ENCODE measurements at places on chromosomes 5 and 9.
A peak's percentile ranks its signal among the peaks of the same experiment; 100 is the strongest.

- no peak for DNase-seq
These were observed 31.2 kb upstream of the CEP120 start for GRCh38 chr5:123454259-123454911.

GRCh38 chr5:38518341-38518740 lies 38.1 kb downstream of the LIFR start:
- DNase-seq, result no peak

DNA sequence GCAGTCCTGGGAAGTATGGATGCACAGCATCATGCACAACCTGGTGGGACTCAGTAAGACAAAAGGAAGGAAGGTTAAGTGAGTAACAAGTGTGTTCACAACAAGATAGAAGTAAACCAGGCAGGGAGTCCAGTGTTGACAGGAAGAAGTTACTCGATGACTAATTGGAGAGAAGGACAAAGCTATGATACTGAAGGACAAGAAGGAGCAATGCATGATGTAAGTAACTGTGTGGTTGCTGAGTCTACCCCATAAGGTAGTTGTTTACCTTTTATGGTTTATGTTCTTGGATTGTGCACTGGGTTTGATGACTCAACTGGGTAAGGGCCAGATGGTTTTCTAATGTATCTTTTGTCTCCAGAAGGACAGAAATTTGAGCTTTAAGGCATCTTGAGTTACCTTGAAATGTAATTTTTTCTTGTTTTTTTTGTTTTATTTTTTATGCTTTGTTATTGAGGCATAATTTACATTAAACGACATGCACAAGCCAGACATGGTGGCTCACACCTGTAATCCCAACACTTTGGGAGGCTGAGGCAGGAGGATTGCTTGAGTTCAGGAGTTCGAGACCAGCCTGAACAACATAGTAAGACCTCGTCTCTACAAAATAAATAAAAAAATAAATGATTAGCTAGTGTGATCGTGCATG lies 89.2 kb upstream of the CAST start:
- DNase-seq, result no peak

DNA sequence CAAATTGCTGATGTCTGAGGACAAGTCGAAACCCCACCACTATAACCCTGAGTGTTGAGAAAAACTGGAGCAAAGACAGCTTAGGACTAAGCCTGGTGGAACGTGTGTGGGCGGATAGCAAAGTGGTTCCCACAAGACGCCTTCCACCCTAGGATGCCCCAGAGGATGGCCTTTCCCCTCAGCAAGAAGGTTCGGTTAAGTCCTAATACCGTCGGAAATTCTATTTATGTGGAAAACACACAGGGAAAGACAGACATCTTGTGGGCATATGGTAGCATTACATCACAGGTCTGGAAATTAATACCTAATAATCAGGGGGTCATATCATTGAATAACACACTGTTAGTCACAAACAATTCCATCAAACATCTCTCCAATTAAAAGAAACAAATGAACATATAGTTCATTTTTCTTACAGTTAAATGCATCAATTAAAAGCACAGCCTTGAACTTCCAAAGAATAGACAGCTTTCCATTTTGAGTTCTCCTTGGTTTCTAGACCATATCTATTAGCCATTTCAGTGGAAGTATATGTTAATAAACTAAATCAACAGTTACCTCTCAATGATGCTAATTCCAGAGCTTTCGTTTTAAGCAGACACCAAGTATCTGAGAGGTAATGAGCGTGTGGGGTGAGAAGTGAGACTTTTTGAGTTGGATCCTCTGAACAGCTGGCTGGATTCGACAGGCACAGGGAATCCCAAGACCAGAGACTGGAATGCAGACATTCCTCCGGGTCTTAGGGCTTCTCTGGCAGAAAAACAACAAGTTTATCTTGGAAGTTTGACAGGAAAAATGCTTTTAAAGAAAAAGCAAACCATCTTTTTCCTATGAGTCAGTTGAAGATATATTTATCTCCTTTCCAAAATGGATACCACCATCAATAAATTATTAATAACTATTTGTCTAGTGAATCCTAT lies 2.9 kb upstream of the ICE1 start:
- peak; percentile 44 for DNase-seq

DNA sequence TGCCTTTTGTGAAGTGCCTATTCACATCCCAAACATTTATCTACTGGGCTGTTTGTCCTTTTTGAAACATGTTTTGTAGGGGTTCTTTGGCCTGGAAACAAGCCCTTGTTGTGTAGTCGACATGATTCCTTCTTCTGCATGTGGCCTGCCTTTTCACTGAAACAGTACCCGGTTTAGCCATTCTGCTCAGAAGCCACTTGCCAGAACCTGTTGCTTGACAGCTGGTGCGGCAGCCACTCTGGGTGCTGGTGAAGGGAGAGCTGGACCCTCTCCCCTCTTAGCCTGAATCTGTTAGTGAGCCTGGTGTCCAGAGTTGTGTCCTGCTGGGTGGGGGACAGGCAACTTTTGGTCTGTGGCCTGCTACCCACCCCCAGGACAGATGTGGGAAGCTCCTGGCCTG lies 128.8 kb upstream of the CACNA1B start:
- no peak for DNase-seq

- DNase-seq, result no peak
These were observed 94.0 kb downstream of the RCL1 start for GRCh38 chr9:4886698-4887097.

- no peak for DNase-seq
These were observed 76.7 kb downstream of the FAM170A start for GRCh38 chr5:119706049-119706448.

- DNase-seq, result no peak
These were observed 501.0 kb upstream of the EDIL3 start for GRCh38 chr5:84885485-84886258.

DNA sequence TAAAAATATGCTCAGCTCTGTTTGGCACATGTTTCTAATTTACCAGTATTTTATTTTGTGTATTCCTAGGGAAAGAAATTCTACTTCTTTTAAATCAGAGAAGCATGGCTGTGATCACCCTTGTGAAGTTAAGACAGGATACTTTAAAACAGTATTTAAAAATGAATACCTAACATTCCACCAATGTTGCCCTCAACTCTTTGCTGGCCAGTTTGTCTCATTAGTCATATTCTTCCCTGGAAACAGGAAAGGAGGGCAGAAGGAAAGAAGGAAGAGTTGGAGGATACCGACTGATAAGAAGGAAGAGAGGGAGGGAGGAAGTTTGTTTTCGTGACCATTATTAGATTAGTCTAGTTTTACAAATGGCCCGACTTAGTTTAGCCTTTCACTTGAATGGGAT lies 137.4 kb downstream of the PLK2 start:
- no peak for DNase-seq

GRCh38 chr5:22986281-22986680 lies 133.1 kb upstream of the CDH12 start:
- no peak for DNase-seq

- no peak for DNase-seq
These were observed 50.2 kb upstream of the CXCL14 start for GRCh38 chr5:135628771-135629563.

- no peak for DNase-seq
These were observed 163.6 kb upstream of the SEMA6A start for GRCh38 chr5:116738239-116738614.

GRCh38 chr5:131795879-131796792 lies 681 bp downstream of the FNIP1 start:
- peak; percentile 68 for DNase-seq

GRCh38 chr9:27726244-27727081 lies 153.2 kb upstream of the C9orf72 start:
- peak; percentile 72 for DNase-seq

DNA sequence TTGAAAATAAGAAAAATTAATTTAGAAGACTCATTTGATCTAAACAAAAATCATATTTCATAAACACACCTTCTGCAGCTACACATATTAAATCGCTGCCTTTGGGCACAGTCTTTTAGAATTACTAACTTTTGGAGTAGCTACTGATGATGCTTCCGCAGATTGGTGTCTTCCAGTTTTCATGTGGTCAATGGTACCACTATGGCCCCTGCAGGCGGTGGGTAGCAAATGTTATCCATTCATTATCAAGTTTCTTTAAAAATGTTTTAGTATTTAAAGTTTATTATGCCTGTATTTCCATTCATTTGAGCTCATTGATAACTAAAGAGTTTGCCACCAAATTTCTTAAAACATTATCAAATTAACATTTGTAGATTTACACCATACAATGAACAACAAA lies 122.9 kb upstream of the GRAMD2B start:
- DNase-seq, result no peak

DNA sequence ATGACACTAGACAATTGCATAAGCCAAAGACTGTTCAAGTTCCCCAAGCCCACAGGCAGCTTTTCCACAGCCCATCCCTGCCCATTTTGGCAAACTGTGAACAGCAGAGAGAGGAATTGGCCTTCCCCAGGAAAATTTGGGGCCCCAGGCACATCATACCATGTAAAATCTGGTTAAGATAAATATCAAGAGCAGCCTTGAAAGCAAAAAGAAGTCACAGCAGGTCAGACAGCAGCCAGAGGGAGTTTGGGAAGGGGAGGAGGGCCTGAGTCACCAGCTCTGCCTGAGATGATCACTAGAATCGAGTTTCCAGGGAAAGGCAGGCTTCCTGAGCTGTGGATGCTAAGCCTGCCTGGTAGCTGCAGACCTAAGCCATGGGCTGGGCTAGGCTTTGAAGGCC lies 179.2 kb downstream of the RFK start:
- no peak for DNase-seq

- DNase-seq, result no peak
These were observed 74.1 kb upstream of the TRIO start for GRCh38 chr5:14069021-14069420.

GRCh38 chr9:127241354-127241753 lies 23.2 kb upstream of the GARNL3 start:
- no peak for DNase-seq

DNA sequence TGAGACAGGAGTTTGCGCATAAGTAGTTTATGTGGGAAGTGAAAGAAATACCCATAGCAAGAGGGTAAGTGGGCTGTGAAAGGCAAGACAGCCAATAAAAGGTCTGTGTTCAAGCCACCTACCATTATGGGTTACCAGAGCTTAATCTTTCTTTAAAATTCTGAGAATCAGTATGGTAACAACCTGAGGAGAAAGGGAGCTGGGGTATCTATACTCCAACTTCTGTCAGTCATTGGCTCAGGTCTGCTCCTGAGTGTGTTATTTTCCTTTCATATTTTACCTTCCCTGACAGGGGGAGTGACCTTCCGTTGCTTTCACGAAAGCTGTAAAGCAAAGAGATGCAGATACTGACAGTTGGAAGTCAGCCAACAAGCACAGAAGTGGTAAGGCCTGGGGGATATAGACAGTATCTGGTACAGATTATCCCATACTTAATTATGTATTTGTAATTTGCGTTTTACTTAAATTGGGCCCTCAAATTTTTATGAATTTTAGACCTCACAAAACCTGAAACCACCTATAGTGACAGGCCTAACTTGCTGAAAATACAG lies 233.4 kb downstream of the RAB3C start:
- DNase-seq, result peak; percentile 26

GRCh38 chr5:87079219-87079618 lies 188.5 kb upstream of the RASA1 start:
- DNase-seq, result no peak

DNA sequence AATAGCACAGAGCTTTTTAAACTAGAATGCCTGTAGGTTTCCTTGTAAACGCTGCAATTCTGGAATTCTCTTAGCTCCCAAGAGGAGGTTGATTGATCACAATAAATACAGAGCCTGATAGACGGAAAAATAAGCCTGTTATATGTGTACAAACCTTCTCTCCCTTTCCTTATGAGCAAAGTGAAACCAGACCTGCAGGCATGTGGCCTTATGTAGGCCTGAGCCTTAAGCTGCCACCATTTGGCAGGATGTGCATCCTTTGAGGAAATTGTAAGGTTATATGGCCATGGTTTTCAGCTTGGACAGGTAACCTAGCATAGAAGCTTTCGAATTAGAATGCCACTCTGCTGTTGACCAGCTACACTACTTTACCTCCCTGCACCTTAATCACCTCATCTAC lies 49.1 kb downstream of the PRKACG start:
- no peak for DNase-seq

- no peak for DNase-seq
These were observed 15.5 kb upstream of the CTSL start for GRCh38 chr9:87710443-87710842.

- no peak for DNase-seq
These were observed 1.5 kb upstream of the GPR21 start for GRCh38 chr9:123031963-123032362.

GRCh38 chr5:139473105-139473504 lies 2.3 kb downstream of the SMIM33 start:
- DNase-seq, result no peak

GRCh38 chr5:2700876-2701275 lies 50.6 kb downstream of the IRX2 start:
- no peak for DNase-seq

- no peak for DNase-seq
These were observed 297.7 kb upstream of the CD180 start for GRCh38 chr5:67494186-67494855.

DNA sequence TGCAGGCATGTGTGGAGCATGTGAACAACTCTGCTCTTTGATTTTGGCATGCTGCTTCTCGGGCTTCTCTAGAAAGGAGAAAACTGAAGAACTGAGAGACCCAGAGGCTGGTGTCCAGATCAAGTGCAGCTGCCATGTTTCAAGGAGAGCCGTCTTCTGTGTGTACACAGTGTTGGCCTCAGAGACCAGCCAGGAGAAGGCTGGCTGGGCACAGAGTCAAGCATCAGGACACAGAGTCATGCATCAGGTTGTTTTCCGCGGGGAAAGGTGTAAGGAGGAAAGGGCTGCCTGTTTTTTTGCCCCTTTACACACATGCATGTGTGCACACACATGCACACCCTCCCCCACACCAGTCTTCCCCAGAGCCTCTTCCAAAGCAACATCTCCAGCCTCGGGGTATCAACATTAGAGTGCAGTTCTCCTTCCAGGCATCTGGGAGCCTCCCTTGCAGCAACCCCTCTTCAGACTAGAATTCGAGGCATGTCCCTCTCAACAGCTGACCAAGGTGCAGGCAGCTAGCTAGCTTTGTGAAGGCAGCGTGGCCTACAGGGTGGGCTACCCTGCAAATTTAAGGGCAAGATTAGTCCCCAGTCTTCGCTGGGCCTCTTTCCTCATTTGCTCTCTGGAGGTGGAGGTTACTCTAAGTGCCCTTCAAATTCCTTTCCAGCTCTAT lies 180.9 kb downstream of the AOPEP start:
- DNase-seq, result no peak

GRCh38 chr5:78003450-78003849 lies 227.3 kb upstream of the TBCA start:
- DNase-seq, result no peak

DNA sequence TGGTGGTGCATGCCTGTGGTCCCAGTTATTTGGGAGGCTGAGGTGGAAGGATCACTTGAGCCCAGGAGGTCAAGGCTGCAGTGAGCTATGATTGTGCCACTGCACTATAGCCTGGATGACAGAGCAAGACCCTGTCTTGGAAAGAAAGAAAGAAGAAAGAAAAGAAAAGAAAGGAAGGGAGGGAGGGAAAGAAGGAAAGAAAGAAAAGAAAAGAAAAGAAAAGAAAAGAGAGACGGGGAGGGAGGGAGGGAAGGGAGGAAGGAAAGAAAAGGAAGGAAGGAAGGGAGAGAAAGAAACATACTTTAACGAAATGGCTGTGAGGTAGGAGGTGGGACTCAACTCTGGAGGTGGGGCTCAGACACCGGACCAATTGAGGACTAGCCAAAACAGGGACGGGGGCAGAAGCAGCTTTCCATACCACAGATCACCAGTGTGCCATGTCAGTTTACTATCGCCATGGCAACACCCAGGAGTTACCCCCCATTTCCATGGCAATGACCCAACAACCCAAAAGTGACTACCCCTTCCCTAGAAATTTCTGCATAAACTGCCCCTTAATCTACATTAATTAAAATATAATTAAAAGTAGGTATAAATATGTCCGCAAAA lies 21.3 kb downstream of the PTGES start:
- DNase-seq, result no peak
